ENCODE measurements at places on chromosomes 6 and 20.

DNA sequence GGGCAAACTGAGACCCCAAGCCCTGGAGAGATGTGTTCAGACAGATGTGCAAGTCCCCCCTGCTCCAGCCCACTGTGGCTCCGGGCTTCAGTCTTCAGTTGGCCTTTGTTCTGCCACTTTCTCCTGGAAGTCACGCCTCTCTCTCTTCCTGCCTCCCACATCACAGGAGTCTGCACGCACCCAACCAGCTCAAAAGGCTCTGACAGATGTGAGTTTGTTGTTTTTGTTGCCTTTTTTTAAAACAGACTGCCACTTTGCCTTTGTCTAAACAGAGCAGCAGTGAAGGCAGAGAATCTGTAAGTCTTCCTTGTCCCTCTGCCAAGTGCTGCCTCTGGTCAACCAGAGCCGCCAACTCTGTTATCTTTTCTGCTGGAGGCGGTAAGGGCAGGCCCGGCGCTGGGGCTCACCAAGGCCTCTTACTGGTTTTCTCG is 149.7 kb downstream of the TFAP2C start:
- DNase-seq = no peak

DNA sequence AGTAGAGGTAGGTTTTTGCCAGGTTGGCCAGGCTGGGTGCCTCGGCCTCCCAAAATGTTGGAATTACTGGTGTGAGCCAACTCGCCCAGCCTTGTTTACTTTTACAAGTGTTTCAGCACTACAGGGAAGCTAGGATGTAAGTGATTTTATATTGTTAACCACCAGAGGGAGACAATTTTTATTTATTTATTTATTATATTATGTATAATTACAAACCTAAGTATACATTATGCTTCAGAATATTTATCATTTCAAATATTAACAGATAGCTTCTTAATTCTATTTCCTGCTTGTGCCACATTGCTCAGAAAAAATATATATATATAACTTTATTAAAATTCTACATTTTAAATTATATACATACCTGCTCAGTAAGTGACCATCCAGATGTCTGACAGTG is 9.8 kb downstream of the MMUT start:
- DNase-seq = no peak

- DNase-seq = no peak
These were observed 45.1 kb downstream of the HNF4A start for GRCh38 chr20:44400671-44400969.

- DNase-seq = no peak
These were observed 209.1 kb upstream of the JARID2 start for GRCh38 chr6:15036690-15037245.

GRCh38 chr20:11849270-11849915 is 68.3 kb upstream of the BTBD3 start:
- DNase-seq = no peak

- DNase-seq = no peak
These were observed 48.2 kb downstream of the RNASET2 start for GRCh38 chr6:166907871-166908806.

DNA sequence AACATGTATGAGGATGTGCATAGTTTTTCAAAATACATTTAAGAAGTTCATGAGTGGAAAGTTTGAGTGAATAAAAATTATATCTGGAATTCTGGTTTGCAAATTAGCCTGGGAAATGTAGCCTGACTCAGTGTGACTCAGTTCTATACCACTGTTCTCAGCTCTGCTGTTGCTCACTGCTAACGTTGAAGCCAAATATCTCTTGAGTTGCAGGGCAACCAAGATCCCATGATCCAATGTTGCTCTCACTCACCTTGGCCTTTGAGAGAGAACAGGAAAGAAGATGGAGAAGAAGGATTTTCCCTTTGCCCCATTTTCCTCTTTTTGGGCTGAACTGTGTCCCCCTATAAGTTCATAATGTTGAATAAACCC is 28.9 kb downstream of the PSMB9 start:
- DNase-seq = no peak

DNA sequence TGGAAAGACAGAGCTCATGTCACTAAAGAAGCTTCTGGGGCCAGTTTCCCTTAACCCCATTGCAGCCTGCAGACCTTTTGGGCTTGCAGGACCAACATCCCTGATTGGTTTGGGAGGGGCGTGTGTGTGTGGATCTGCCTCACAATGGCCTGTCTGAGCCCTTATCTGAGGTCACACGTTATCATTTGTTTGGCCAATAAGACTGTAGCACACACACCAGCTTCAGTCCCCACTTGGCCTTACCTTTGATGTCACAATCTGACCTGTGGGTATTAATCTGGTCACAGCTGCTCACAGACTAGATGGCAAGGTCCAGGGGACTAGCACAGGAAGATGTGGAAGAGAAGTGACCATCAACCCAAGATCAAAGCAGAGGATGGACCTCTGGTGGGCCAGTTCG is at the start of gene SCP2D1:
SCP2D1 (plus strand) TSS at position 301 of the 400 bp plus-strand sequence; CDS start at position 334, 33 bp downstream.
- DNase-seq = no peak

DNA sequence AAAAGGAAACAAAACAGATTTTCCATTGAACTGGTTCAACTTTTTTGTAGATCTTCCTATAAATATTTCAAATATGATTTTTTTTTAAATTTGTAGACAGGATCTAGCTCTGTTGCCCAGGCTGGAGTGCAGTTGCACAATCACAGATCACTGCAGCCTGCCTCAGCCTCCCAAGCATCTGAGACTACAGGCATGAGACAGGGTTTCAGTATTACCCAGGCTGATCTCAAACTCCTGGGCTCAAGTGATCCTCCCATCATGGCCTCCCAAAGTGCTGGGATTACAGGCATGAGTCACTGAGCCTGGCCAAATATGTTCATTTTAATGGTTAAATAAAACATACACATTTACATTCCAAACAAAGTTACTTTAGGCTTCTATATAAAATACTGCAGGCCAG is 33.6 kb downstream of the SAMHD1 start:
- DNase-seq = no peak

DNA sequence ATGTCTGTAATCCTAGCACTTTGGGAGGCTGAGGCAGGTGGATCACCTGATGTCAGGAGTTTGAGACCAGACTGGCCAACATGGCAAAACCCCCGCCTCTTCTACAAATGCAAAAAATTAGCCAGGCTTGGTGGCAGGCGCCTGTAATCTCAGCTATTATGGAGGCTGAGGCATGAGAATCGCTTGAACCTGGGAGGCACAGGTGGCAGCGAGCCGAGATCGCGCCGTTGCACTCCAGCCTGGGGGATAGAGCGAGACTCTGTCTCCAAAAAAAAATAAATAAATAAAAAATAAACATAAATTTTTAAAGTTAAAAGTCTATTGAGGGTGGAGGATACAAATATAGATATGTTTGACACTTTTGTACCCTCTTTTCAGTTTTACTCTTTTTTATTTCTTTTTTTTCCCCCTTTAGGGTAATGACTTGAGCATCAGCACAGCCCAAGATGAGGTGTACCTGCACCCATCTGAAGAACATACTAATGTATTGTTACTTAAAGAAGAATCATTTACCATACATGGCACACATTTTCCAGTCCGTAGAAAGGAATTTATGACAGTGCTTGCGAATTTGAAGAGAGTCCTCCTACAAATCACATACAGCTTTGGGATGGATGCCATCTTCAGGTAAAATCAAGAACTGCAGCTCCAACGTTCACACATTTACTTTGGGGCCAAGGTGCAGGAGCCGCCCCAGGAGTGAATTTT is 368.9 kb downstream of the LAMA2 start:
- DNase-seq = peak; percentile 73

DNA sequence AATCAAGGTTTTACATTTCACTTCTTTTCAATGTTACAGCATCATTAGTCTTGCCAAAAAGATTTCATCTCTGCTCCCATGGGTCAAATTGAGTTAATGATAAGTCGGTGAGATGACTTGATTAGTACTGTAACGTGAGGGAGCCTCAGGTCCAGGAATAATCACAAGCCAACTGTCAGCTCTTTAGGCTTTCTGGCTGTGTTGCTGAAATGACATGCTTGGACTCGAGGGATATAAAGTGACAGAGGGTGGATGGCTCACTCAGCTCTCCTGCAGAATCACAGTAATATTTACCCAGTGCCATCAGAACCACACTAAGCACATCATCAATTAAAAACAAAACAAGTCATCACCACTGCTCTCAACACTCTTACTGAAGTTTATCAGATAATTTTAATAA is 196.2 kb upstream of the THEMIS start:
- DNase-seq = peak; percentile 20

DNA sequence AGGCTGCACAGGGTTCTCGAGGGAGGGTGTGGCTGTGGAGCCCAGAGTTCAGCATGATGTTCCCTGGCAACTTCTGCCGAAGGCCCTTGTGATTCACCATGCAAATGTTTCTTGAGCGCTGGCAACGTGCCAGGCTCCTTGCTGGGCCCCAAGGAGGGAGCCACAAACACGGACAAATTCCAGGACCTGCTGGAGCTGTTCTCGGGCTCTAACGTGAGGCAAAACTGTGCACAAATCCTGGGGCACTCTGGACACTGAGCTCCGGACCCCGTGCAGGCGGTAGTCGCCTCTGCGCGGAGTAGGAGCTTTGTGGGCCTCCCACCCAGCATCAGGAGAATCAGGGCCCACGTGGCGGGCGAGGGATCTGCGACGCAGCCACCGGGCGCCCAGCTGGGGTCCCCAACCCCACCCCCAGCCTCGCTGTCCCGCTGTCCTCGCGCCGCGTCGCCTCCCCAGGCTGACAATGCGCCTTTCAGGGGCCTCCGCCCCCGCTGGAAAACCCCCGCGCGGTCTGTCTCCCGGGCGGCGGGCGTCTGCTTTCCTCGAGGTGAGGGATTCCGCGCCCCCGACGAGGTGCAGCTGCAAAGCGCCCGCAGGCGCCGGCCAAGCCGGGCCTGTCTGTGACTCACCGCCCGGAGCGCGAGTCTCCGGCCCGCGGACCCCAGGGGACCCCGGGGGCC is 31.7 kb upstream of the SCUBE3 start:
- no peak for DNase-seq

DNA sequence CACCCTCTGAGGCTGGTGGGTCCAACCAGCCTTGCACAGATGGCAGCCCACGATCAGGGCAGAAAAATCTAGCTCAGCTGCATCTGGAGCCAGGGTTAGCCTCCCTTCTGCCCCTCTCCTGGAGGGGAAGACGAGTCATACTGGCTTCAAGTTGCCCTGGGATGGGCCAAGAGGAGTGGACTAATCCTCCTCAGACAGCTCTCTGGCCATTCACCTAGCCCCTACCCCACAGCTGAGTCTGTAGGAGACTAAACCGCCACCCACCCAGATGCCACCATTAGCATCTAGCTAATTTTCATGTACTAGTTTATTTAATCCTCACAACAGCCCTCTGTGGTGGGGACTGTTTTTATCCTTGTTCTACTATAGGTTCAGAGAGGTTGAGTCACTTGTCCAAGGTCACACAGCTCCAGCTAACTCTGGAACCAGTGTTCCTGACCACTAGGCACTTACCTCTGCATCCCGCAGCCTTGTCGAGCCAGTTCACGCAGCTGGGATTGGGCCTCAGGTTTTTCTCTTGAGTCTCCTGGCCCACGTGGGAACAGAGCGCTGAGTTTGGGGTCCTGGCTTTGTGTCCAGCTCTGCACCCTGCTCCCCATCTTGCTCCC is 48.5 kb upstream of the CCDC167 start:
- DNase-seq = no peak

DNA sequence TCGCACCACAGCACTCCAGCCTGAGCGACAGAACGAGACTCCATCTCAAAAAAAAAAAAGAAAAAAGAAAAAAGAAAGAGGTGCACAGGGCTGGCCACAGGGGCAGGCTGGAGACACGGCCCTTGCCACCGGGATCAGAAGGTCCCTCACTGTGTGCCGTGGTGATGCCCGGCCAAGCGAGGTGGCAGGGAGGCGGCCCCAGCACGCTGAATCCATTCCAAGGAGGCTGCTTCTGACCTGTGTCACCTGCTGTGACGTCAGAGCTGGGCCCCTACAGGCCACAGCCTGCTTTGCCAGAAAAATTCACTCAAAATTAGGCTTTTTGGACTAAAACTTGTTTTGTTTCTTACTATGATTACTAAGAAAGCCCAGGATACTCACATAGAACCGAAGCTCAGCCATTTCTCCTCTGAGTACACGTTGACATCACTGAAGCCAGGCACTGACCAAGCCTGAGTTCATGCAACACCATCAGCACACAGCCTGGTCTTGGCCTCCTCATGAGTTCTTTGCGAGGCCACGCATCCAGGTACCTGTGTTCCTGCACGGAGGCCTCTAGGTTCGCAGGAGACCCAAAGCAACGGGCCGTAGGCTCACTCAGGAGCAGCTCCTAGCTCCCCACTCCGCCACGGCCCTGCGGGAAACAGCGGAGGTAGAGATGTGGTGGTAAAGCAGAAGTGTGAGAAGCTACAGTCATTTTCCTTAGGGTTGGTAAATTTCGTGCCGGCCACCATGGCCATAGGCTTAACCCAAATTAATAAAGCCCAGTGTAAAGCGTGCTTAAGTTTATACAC is 67.8 kb downstream of the THBS2 start:
- DNase-seq = no peak

- no peak for DNase-seq
These were observed 1.3 kb downstream of the CBLN4 start for GRCh38 chr20:56004007-56004406.

GRCh38 chr6:31905041-31905440 is 3.2 kb upstream of the ZBTB12 start:
- no peak for DNase-seq

Measured in NCI-H1694 (cell line).